ENCODE measurements at places on chromosomes 2 and 18. TPM values are rescaled to one million over a fixed set of nuclear protein-coding genes. Genes with fewer than 3 reads are reported as not detected.

Gene CABLES1
- total RNA-seq: 8.8 TPM

Gene COLEC11
- total RNA-seq: 8.2 TPM

Gene GPR75
- 0.05 TPM for total RNA-seq

Gene PPP1R7
- total RNA-seq: 53.0 TPM

Gene MAPK4
- not detected for total RNA-seq

Gene SERPINB12
- not detected for total RNA-seq

Gene HOXD1
- not detected for total RNA-seq

Gene NAT8
- not detected for total RNA-seq

Gene SLC11A1
- not detected for total RNA-seq

Gene UGT1A4
- 0.34 TPM for total RNA-seq

Gene UPP2
- total RNA-seq: not detected

Gene ARHGAP25
- total RNA-seq: 3.2 TPM

Gene NIFK
- 60.0 TPM for total RNA-seq

Gene CD207
- not detected for total RNA-seq

Gene SOWAHC
- total RNA-seq: 12.4 TPM

Gene CRACDL
- not detected for total RNA-seq

Gene PDE1A
- total RNA-seq: 85.3 TPM

Gene GKN2
- total RNA-seq: not detected

Gene REG1B
- total RNA-seq: not detected

Gene RNU2-63P
- not detected for total RNA-seq

Gene GAREM1
- total RNA-seq: 21.8 TPM

Gene UGT1A10
- not detected for total RNA-seq

Gene TSPYL6
- total RNA-seq: not detected

Gene DPP10
- not detected for total RNA-seq

Gene OTOS
- not detected for total RNA-seq

Gene FTCDNL1
- total RNA-seq: not detected

Gene DSC3
- total RNA-seq: under 0.01 TPM

Gene DSG1
- total RNA-seq: not detected

Gene DIPK1C
- total RNA-seq: not detected

Gene KLHL41
- 1.00 TPM for total RNA-seq

Gene LINC00305
- total RNA-seq: not detected

Gene ASIC4
- total RNA-seq: not detected

Gene KATNAL2
- total RNA-seq: 6.1 TPM

Gene GULP1
- 3.2 TPM for total RNA-seq

Gene FBXO48
- total RNA-seq: 0.31 TPM

Gene SERPINB11
- not detected for total RNA-seq

Gene SERPINB2
- total RNA-seq: not detected

Gene GPD2
- total RNA-seq: 10.9 TPM

Gene TFCP2L1
- not detected for total RNA-seq

Gene ABCB11
- total RNA-seq: 0.37 TPM

Gene TMEM247
- total RNA-seq: not detected

Gene VWC2L
- total RNA-seq: not detected

Gene CNTNAP5
- not detected for total RNA-seq

Gene TWIST2
- total RNA-seq: 94.5 TPM

Gene WNT10A
- total RNA-seq: not detected

Gene MAIP1
- total RNA-seq: 24.0 TPM

Gene CHRNG
- not detected for total RNA-seq

Gene DSEL
- total RNA-seq: 35.2 TPM

Gene PRSS56
- total RNA-seq: not detected

Gene ZNF396
- 0.88 TPM for total RNA-seq

Gene REG3G
- not detected for total RNA-seq

Gene GALNT5
- total RNA-seq: 11.3 TPM

Gene UBE2F
- total RNA-seq: 46.4 TPM

Gene EGR4
- total RNA-seq: not detected

Gene LBX2
- 3.2 TPM for total RNA-seq

Gene CFC1
- total RNA-seq: not detected

Gene KCNE4
- 8.2 TPM for total RNA-seq

Gene PTPRM
- total RNA-seq: 60.3 TPM

Measured in cardiac ventricle fibroblast (primary cell).